Mucosa of gallbladder (tissue), 1 donor: ENCODE measurements at places on chromosomes 7 and 10. TPM values are rescaled to one million over a fixed set of nuclear protein-coding genes. Genes with fewer than 3 reads are reported as not detected.

CHAT gene
- 0.86 TPM for total RNA-seq

RGR gene
- not detected for total RNA-seq

OR2A5 gene
- not detected for total RNA-seq

LEP gene
- total RNA-seq, result not detected

KDM7A gene
- total RNA-seq, result 9.7 TPM

DOCK1 gene
- total RNA-seq, result 44.9 TPM

ITGA8 gene
- 2.4 TPM for total RNA-seq

EPHA1 gene
- total RNA-seq, result 38.0 TPM

NOC3L gene
- total RNA-seq, result 8.1 TPM

SH2B2 gene
- 7.2 TPM for total RNA-seq

IGFBP1 gene
- 0.20 TPM for total RNA-seq

CRTAC1 gene
- total RNA-seq, result 1.6 TPM

GBX1 gene
- not detected for total RNA-seq

LAMTOR4 gene
- total RNA-seq, result 154 TPM

ACSL5 gene
- total RNA-seq, result 34.1 TPM

FAM221A gene
- 14.3 TPM for total RNA-seq

UTF1 gene
- not detected for total RNA-seq

PLXNA4 gene
- total RNA-seq, result 5.8 TPM
